ENCODE measurements at places on chromosomes 6 and 20.
A peak's percentile ranks its signal among the peaks of the same experiment; 100 is the strongest.

- DNase-seq = peak; percentile 66
These were observed 2.2 kb upstream of the ID1 start for GRCh38 chr20:31602779-31603441.

DNA sequence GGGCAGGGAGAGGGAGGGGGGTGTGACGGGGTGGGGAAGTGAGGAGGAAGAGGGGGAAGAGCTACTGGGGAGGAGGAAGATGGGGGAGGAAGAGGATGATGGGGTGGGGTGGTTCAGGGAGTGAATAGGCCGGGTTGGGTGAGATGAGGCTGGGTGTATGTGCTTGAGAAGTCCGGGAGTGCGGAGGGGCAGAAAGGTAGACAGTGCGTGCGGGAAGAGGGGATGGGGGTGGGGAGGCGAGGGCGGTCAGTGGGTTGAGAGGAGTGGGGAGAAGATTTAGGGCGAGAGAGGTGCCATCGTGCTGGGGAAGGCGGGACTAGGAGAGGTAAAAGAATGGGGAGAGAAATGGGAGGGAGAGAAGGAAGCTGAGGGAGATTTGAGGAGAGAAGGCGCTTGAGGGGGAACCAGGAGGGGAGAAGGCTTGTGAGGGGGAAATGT is 30.9 kb upstream of the NOTCH4 start:
- no peak for DNase-seq

GRCh38 chr6:7911345-7911725 is 747 bp upstream of the TXNDC5 start:
- no peak for DNase-seq

GRCh38 chr6:111724039-111724438 is 118.4 kb upstream of the TRAF3IP2 start:
- DNase-seq = no peak

DNA sequence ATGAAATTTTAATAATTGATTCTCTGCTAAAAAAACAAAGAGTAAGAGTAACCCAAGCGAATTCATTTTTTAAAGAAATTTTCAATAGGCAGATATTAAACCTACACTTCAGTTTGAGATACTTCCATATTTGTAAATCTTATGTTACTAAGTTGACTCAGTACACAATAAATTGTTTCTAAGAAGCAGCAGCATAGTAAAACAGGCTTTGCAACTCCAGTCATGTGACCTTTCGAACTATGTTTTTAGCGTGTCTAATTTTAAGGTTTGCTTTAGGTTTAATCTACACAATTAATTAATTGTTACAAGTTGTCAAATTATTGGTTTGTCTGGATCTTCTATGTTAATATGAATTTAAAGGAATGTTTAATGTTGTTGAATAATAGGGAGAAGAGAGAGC is 708.9 kb upstream of the CITED2 start:
- DNase-seq = no peak
